ENCODE measurements at places on chromosomes 12 and 14.

DNA sequence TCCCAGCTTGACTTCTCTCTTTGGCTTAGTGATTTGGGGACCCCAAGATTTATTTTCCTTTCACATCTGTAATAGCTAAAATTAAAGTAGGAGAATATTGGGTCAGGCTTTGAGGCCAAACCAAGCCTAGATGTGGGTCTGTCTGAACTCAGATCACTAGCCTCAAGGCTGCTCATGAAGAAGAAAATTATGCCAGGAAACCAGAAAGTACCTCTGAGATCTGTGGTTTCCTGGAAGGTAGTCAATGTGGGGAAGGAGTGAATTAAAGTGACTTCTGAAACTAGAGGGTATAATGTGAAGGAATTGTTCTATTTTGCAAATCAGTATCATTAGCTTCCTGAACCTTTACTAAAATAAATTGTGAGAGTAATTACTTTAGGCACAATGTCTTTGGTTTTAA, 13.4 kb upstream of the CLEC12A start:
- DNase-seq, result no peak

DNA sequence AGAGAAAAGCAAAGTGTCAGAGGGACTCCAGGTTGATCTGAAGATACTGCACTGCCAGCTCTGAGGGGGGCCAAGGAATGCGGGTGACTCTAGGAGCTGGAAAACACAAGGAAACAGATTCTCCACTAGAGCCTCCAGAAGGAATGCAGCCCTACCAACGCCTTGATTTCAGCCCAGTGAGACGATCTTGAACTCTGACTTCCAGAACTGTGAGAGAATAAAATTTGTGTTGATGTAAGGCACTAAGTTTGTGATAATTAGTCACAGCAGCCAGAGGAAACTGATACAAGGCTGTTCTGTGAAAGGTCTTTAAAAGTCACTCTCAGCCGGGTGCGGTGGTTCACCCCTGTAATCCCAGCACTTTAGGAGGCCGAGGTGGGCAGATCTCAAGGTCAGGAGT, 34.2 kb downstream of the CKAP4 start:
- no peak for DNase-seq

GRCh38 chr12:11661491-11662089, 12.1 kb downstream of the ETV6 start:
- no peak for DNase-seq

DNA sequence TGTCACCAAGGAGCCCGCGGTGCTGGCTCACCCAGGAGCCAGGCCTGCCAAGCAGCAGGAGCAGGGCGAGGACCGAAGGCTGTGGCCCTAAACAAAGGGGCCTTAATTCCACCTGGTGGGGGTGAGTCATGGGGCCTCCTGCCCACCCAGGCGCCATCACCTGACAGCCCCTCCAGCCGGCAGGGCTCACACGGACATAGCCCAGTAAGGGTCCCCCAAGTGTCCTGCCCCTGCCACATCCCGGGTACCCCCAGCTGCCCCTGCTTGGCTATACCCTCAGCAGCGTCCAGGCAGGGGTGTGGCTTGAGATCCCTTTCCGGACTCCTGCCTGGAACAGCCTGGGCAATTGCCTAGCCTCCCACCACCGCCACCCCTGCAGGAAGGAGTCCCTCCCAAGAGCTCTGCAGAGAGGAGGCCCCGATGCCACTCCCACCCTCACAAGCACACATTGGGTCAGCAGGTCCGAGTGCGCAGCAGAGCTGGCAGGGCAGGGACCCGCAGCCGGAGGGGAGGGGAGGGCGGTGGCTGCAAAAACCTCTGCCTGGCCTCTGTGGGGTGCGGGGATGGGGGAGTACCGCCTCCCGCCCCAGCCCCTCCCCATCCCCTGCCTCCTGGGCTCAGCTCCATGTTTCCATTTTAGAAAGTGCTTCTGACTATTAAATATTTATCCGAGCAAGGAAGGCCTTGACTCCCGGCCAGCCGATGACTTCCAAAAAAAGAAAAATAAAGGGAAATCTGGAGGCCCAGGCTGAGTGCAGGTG, 4.6 kb downstream of the AHNAK2 start:
- no peak for DNase-seq

DNA sequence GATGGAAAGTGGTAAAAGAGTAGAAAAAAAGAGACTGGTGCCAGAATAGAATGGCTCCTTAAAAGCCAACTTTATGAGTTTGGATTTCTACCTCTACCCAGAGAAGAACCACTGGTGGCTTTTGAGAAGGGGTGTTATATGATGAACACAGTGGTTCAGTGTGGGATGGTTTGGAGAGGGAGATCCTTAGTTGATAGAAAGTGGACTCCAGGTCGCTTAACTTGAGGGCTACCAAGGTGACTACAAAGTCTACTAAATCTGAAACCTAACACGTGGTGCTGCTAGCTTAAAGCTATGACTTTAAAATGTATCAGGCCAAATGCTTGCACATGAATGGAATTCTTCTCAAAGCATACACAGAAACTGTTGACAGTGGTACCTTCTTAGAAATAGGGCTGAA, 8.4 kb downstream of the SPTB start:
- DNase-seq, result no peak

- DNase-seq, result no peak
Measured at GRCh38 chr12:131264635-131265034, 310.9 kb downstream of the ADGRD1 start.

- DNase-seq, result no peak
Measured at GRCh38 chr12:109087250-109087649, 6.0 kb downstream of the ALKBH2 start.

- DNase-seq, result no peak
Measured at GRCh38 chr12:6896846-6897435, 7.7 kb upstream of the LRRC23 start.

GRCh38 chr12:105322070-105322469, 8.4 kb upstream of the C12orf75 start:
- no peak for DNase-seq

DNA sequence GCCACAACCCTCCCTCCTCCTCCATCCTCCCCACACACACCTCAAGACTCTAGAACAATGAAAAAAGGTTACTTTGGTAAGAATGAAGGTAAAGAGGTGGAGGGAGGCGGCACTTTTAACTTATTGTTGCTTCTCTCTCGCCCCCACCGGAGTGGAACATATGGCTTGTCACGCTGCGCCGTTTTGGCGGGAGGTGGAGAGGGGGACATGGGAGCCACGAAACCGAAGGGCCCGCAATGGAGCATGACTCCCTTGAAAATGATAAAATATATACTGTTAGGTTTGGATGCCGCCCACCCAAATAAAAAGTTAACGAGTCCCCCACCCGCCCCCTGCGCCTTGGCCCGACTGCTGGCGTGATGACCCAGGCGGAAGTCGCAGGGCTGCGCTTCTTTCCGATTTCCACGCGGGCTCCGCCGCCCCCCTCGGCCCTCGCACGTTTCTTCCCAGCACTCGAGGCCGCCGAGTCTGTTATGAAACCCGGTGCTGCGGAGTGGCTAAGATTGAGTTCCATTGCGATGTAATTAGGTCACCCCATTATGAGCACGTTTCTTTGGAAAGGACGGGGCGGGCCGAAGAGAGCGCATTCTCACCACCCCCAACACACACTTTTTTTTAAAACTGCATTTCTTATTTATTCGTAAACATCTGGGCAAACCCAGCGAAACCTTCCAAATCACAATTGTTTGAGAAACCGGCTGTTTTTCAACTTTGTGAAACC, 1.4 kb upstream of the ZFP36L1 start:
- no peak for DNase-seq

DNA sequence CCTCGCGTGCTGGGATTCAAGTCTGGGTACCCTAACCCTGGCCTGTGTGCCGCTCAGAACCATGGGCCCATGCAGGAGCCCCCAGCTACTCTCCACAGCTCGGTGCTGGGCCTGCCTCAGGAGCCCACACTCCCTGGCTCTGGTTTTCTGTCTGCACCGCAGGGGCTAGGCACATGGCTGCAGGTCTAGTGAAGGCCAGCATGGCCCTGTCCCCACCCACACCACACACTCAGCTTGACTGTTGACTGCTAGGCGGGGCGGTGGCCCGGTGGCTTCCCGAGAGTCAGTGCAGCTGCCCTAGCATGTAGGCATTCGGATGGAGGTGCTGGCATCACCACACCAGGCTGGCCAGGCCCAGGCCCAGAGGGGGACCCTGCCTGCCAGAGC, 7.9 kb downstream of the INF2 start:
- no peak for DNase-seq

- no peak for DNase-seq
Measured at GRCh38 chr12:48078901-48079300, 27.0 kb downstream of the SENP1 start.

DNA sequence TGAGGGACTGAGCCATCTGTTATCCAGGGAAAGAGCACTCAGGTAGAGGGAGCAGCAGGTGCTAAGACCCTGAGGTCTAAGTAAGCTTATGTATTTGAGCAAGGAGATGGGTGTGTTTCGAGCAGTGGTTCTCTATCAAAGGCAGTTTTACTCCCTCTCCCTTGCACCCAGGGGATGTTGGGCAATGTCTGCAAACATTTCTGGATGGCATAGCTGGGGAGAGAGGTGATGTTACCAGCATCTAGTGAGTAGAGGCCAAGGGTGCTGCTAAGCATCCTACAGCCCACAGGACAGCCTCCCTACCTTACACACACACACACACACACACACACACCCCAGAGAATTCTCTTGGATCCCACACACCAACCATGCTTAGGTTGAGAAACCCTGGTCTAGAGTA, 221.0 kb upstream of the PWP1 start:
- no peak for DNase-seq

DNA sequence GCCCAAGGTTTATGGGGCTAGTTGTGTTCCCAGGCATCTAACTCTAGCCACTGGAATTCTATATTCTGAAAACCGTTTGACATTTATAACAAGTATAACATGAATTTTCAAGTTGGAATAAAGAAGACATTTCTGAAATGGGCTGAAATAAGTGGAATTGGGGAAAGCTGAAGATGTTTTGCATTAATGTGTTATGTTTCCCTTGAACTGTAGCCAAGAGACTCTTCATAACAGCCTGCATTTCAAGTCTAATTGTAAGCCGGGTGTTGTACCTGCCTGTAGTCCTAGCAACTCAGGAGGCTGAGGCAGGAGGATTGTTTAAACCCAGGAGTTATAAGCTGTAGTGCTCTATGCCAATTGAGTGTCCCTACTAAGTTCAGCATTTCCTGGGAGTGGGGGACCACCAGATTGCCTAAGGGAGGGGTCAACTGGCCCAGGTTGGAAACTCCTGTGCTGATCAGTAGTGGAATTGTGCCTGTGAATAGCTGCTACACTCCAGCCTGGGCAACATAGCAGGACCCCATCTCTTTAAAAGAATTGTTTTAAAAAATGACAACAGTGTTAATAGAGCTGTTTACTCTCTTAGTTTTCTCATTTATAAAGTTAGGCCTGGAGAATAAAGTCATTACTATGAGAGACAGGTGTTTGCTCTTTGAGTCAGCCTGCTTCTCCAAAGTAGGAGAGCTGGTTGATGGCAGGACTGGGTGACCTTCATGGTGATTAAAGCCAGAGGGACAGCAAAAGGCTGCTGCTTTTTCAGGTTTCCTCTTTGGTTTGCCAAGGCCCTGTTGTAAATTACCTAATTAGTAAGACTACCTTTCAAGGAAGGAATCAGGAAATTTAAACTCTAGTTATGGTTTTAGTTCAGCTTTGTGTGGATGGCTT, 483.6 kb upstream of the RGS6 start:
- no peak for DNase-seq

DNA sequence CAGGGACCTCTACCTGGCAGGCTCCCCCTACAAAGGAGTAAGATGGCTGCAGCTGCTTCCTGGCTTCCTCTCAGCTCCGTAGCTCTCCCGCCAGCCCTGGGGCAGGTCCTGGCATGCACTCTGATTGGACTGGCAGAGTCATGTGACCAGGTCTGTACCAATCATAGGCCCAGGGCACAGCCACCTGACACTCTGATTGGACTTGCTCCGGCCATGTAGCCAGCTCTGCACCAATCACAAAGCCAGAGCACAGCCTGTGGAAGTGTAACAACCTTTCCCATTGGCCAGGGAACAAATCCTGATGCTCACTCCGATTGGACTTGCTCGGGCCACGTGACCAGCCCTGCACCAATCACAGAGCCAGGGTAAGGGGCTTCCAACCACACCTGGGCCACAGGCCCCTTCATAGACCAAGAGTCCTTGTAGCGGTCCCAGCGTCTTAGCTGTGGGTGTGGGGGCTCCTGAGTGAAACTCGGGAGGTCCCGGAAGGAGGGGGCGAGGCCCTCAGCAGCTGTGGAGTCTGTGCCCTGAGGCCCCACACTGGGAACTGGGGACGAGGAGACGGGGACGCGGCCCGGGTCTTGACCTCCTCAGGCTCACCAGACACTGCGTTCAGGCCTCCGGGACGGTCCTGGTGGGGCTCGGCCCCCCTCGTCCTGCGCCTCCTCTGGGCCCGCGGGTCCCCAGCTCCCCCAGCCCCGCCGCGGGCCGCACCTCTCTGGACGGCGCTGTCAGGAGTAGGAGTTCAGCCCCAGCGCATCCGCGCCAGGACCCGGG, 210.6 kb downstream of the ADGRD1 start:
- no peak for DNase-seq

GRCh38 chr12:50314636-50315312, 31.5 kb upstream of the LIMA1 start:
- peak; percentile 40 for DNase-seq

All from SK-N-MC (cell line).